ENCODE measurements at places on chromosomes 16 and 17. TPM values are rescaled to one million over a fixed set of nuclear protein-coding genes. Genes with fewer than 3 reads are reported as not detected.

DNA sequence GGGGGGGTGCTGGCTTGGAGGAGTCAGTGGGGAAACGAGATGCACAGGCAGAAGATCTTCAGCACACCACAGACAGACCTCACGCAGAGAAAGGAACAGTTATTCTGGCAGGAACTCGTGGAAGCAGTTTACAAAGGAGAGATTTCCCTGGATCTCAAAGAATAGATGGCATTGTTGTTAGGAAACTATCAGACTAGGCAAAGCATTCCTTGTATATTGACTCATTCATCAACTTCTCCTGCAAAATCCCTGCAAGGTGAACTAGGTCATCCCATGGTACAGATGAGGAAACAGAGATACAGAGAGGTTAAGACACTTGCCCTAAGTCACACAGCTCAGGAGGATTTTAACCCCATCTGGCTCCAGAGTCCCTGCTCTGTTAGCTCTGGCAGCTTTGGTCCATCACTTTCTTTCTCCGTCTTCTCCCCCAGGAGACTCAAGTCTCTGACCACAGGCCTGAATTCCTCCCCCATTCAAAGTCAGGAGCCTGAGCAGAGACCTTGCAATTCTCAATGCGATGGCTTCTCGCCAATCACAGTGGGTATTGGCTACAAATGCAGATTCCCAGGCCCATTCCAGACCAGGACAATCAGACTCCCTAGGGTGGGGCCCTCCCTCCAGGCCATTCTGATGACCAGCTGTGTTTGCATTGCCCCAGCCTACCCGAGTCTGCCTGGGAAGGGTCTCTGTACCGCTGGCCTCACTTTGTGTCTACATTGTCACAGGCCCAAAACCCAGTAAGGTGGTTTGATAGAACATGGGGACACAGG is 56.4 kb downstream of the LITAF start:
- no peak for DNase-seq

DNA sequence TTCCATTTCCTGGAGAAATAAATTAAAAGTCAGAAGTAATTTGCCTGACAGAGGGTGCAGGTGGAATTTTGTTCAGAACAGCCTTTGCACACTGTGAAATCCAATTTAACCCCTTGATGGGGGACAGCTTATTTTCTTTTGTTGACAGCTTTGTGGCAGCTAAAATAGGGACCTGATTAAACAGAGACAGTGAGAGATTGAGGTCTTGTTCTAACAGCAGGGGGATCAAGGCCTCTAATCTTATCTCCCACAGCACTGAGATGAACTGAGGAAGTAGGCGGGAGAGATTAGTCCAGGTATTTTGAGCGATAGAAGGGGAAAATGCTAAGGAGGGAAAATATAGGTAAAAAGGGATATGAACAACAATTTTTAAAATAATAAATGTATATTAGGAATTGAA is 1491.4 kb upstream of the GOT2 start:
- no peak for DNase-seq

DNA sequence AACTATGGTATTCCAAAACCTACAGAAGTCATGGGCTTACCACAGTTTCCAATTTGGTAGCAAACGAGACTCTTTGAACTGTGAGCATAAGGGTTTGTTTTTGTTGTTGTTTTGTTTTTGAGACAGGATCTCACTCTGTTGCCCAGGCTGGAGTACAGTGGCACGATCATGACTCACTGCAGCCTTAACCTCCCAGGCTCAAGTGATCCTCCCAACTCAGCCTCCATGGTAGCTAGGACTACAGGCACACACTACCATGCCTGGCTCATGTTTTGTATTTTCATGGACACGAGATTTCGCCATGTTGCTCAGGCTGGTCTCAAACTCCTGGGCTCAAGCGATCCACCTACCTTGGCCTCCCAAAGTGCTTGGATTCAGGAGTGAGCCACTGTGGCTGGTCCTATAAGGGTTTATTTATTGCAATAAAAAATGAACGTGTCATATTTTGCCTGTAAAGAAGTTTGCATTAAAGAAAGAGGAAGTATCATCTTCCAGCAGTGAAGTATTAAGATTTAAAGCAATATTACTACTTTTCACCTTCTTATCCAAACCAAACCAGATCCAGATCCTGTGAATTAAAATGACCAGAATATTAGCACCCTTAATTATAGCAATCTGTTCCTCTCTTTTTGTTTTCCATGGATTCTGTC is 37.2 kb downstream of the KCNJ2 start:
- DNase-seq: no peak

GRCh38 chr17:50763716-50764475 is 3.4 kb downstream of the ANKRD40CL start:
- DNase-seq: no peak

- no peak for DNase-seq
Observed at GRCh38 chr17:58911741-58912343, 156.2 kb downstream of the PPM1E start.

DNA sequence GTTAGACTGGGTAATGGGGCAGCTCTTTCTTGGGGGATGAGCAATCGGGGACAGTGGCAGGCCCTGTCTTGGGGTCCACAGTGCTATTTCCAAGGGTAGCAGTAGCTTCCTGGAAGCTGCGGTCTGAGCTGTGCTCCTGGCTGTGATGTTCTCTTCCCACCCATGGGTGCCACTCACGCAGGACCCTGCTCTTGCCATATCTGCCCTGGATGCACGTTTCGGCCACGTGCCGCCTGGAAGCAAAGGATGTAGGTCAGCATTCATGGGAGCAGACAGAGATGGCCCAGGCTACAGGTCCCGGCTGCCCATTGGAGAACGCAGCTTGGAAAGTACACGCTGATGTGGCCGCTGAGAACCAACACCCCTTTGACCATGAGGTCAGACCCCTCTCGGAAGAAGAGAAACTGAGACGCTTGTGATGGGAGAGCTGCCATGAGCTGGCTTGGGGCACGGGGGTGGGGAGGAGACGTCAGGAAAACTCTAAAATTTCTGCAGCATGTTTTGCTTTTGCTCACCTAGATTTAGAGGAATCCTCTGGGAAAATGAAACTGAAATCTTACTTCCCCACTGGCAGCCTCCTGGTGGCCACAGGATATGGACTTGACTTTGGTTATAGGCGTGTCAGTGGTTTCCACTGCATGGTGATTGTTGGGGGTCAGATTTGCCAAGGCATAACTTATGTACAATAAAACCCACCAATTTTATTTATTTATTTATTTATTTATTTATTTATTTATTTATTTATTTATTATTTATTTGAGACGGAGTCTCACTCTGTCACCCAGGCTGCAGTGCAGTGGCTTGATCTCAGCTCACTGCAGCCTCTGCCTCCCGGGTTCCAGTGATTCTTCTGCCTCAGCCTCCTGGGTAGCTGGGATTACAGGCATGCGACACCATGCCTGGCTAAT is 36.2 kb upstream of the IRF8 start:
- DNase-seq: no peak

- DNase-seq: no peak
Observed at GRCh38 chr17:2735896-2736295, 13.6 kb downstream of the CCDC92B start.

GRCh38 chr16:76490036-76490639 is 212.9 kb downstream of the CNTNAP4 start:
- no peak for DNase-seq

DNA sequence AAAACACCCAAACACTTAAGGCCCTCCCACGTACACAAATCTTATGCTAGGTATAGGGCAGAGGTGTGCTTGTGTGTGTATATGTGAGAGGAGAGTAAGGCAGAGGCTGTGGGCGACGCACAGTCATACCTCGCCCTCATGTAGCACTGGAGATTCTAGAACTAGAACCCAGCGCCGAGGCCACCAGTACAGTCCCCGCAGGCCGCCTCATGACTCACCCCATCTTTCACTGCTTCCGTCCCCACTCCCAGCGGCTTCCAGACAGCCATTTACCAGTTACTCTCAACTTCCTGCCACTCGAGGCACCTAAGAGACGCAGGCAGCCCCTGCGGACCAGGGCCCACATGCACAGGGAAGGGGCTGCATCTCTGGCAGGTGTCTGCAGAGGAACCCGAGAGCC is 23.2 kb upstream of the CYTH1 start:
- no peak for DNase-seq

- no peak for DNase-seq
Observed at GRCh38 chr17:33832262-33832661, 422.8 kb upstream of the CCL2 start.

Gene KRT33B
- not detected for total RNA-seq

Gene SMTNL2
- total RNA-seq: 68.2 TPM

Gene CFAP119
- 7.4 TPM for total RNA-seq

All from mesothelial cell of epicardium (in vitro differentiated cells).